ENCODE measurements at places on chromosomes 6 and 20. TPM values are rescaled to one million over a fixed set of nuclear protein-coding genes. Genes with fewer than 3 reads are reported as not detected.
A peak's percentile ranks its signal among the peaks of the same experiment; 100 is the strongest.

- no peaks in the 10 kb centered on the region for H3K4me1 ChIP-seq
- no peak overlapping the region for H3K27ac ChIP-seq
- no peak for DNase-seq
These were observed 105.9 kb upstream of the FOXC1 start for GRCh38 chr6:1503811-1504210.

The SEL1L2 gene
- total RNA-seq = not detected

DNA sequence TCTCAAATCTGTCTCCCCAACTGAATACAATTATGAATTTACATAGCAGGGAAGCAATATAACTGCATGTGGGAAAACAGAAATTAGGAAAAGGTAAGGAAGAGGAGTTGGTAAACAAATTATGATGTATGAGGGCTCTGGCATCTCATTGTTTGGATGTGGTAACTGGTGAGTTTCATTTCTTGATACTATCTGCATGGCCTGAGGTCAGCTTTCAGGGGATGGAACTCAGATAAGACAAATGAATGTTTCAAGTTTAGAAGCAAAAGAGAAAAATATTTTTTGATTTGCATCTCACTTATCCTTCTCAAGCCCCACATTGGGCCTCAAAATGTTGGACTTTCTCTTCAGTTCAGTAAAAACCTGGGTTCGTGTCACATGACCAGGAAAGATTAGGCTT, 302.2 kb upstream of the GJE1 start:
- H3K27ac ChIP-seq = no peak overlapping the region
- H3K4me1 ChIP-seq = no peaks in the 10 kb centered on the region
- DNase-seq = no peak

DNA sequence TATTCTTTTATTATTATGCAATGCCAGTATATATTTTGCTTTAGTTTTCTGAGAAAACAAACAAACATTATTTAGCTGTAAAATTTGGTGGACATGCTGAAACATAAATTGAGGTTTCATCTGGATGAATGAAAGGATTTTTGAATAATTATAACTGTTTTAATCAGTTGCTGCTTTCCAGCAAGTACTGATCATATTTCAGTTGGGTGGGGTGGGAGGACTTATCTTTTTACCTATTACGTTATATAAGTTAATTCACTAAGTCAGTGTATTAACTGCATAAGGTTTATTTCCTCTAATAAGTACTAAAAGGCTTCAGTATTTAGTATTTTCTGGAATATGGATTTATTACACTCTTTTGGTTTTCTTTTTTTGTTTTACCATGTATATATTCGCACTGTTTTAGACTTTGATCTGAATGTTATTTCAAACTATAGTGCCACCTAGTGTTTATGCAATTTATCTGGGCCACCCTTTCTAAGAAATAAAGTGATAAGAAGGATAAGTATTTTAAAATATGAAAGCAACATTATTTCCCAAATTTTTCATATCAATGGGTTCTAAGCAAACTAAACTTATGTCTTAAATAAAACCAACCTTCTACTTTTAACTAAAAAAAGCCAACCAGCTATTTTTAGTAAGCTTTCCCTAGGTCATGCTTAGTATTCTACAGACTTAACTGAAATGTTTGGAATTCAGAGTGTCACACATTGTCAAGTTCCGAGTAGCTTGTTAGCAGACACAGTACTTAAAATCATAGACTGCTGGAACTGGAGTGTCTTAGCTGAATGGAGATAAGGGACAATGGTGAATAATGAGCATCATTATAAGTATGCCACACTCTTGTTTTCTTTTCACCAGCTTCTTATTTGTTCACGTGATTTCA, 105.4 kb upstream of the MCHR2 start:
- no peaks in the 10 kb centered on the region for H3K36me3 ChIP-seq
- H3K27ac ChIP-seq = no peak overlapping the region
- peaks cover 22% of the 10 kb centered on the region for H3K27me3 ChIP-seq
- H3K4me3 ChIP-seq = no peak overlapping the region
- no peak for DNase-seq

DNA sequence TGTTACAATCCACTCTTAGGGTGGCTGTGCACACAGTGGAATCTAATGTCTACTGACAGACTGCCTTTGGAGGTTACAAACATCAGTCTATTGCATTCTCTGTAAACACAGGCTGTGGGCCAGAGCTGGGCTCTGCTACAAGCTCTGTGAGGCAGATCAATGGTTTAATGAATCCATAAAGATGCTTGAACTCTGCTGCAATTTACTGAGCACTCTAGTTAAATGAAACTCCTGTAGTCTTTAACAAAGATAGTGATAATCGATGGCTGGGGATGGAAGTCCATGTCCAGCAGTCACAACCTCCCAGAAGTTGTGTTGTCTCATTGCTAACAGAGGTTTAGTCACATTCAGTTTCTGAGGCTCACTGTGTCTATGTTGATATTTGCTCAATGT, 50.5 kb downstream of the SOBP start:
- H3K36me3 ChIP-seq = no peaks in the 10 kb centered on the region
- H3K27ac ChIP-seq = no peak overlapping the region
- DNase-seq = no peak
- peaks cover 35% of the 10 kb centered on the region for H3K27me3 ChIP-seq
- no peak overlapping the region for H3K4me3 ChIP-seq
- no peaks in the 10 kb centered on the region for H3K4me1 ChIP-seq

The SDC4 gene
- 28.3 TPM for total RNA-seq

- peak overlapping the region; percentile 4 for H3K27ac ChIP-seq
- no peaks in the 10 kb centered on the region for H3K27me3 ChIP-seq
- peaks cover 60% of the 10 kb centered on the region for H3K36me3 ChIP-seq
- H3K4me3 ChIP-seq = no peak overlapping the region
- peaks cover 50% of the 10 kb centered on the region for H3K4me1 ChIP-seq
These were observed 12.3 kb downstream of the TMEM30A start for GRCh38 chr6:75272145-75272840.

The LPA gene
- not detected for total RNA-seq

GRCh38 chr20:51763965-51764602, 4.1 kb downstream of the ATP9A start:
- DNase-seq = no peak
- H3K27me3 ChIP-seq = peaks cover 31% of the 10 kb centered on the region
- no peak overlapping the region for H3K27ac ChIP-seq

The GRM1 gene
- total RNA-seq = not detected

- peaks cover 2% of the 10 kb centered on the region for H3K4me1 ChIP-seq
- H3K27ac ChIP-seq = no peak overlapping the region
- no peaks in the 10 kb centered on the region for H3K27me3 ChIP-seq
- H3K36me3 ChIP-seq = no peaks in the 10 kb centered on the region
- H3K4me3 ChIP-seq = no peak overlapping the region
These were observed 248.0 kb downstream of the CDH26 start for GRCh38 chr20:60206259-60206658.

GRCh38 chr20:43238833-43239232, 49.1 kb upstream of the PTPRT start:
- H3K36me3 ChIP-seq = no peaks in the 10 kb centered on the region
- H3K27me3 ChIP-seq = no peaks in the 10 kb centered on the region
- no peak overlapping the region for H3K27ac ChIP-seq

All from activated CD4-positive, alpha-beta memory T cell treated with anti-CD3 and anti-CD28 coated beads, Interleukin-2, amount 10 ng/mL, durations not matched to agents 7 days and 5 days (primary cell).